ENCODE measurements at places on chromosomes 1 and 21.

GRCh38 chr1:239896980-239897379 is 194.7 kb upstream of the FMN2 start:
- no peak for DNase-seq

DNA sequence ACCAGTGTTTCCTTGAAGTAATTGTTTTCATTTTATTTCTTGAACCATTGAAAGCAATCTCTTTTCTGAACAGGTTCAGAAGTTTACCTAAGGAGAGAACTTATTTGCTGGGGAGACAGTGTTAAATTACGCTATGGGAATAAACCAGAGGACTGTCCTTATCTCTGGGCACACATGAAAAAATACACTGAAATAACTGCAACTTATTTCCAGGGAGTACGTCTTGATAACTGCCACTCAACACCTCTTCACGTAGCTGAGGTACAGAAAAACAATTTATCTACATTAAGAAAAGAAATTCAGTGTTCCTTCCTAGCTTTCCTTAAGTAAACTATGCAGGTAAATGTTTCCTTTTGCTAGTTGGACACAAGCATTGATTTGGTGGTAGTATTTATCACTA is 27.4 kb downstream of the AGL start:
- DNase-seq = no peak

DNA sequence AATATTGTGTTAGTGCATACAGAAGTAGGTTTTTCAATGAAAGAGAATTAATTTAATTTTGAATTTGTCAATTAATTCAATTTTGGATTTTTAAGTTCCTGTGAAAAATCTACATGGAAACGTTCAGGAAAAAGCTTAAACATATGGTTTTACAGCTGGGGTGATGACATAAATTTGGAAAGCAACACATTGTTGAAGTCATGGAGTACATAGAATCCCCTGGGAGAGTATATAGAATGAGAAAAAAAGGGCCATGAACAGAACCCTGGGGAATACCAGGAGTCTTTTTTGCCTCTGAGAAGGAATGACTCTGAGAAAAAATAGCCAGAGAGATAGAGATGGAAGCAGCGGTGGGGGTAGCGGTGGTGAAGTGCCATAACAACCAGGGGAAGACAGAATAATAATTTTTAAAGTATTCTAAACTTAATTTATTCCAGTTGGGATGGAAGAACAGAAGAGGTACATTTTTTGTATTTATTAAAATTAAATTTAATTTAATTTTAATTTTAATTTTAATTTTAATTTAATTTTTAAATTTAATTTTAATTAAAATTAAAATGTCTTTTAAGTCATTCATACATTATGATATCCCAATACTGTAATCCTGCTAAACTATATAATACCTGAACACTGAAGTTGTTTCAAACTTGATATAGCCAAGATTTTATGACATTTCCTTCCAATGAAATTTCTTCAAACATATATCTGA is 48.9 kb downstream of the NME7 start:
- no peak for DNase-seq

- DNase-seq = no peak
Measured at GRCh38 chr1:33641104-33641830, 168.8 kb downstream of the ZSCAN20 start.

- DNase-seq = no peak
Measured at GRCh38 chr1:175840787-175841186, 97.4 kb upstream of the TNR start.

DNA sequence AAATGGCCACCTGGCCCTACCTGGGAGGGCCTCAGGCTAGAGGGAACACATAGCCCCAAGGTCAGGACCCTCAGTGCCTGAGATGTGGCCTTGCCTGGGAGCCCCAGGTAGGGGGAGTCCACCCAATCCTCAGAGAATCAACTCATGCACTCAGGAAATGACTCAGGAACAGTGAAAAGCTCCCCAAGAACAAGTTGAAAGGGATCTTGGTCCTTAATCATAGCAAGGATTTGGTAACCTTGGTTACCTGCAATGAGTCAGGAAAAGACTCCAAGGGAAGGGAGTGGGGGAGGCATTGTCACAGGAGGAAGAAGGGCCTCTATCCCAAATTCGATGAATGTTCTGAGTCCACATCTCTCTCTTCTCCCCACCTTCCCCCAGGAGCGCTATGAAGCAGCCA is 17.0 kb downstream of the MAP7D1 start:
- no peak for DNase-seq

DNA sequence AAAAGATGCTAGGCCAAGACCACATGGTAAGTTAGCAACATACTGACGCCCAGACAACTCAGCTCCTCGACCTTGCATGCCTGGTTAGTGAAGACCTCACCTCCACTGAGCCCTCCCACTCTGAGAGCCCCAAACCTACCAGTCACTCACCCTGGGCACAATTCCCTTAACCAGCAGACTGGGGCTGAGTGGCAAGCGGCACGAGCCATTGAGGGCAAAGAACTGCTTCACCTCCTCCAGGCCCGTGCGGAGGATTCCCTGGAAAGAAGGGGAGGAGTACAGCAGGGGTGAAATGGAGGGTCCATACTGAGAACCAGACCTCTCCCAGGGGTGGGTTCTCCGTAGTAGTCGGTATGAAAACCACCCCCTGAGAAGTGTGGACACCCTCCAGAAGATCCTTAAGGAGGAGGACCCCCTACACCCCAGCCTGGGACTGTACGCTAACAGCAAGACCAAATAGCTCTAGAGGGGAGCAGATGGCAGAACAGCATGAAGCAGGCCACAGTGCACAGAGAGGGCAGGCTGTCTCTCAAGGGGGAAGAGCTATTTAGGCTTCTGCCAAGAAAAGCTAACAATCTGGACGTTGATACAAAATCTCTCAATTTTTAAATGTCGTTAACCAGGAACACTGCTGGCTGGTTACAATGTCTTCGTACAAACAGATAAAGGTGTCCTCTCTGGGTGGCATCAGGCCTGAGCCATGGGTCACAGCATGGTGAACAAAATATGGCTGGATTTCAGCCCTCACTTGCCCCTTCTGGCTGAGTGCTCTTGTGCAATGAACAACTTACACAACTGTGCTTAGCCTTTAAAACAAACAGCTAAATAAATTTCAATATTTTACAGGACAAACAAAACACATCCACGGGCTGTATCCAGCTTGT is 31.0 kb upstream of the PPP1R15B start:
- DNase-seq = no peak

- DNase-seq = no peak
Measured at GRCh38 chr21:39198800-39199199, 15.5 kb upstream of the PSMG1 start.

DNA sequence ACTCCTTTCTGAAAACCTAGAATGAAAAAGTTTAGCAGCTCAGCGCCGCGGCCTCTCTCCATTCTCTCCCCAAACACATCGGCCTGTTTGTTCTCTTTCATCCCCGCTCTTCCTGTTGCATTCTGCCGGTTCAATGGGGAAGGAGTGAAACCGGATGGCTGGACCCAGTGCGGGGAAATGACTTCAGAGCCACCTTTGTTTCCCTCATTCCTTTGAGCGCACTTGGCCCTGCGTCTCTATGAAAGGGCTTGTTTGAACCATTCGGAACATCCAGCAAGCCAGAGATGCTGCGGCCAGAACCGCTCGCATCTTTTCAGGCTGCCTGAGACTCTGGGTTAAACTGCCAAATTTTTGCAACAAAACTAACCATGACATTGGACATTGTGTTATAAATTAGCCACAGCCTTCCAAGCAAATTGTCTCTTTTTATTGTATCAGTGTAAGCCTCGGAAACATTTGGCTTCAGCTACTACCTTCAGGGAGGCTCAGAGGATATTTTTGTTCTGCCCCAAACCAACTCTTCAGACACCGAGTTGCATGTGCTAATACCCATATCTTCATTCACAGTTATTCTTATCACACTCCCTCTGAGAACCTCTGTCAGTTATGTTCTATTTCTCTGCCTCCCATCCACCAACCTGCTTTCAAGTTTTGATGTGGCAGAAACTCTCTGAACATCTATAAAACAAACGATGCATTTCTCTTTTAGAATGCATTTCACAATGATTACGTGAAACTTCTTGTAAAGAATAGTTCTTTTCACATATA is 5.1 kb upstream of the OLIG1 start:
- no peak for DNase-seq

- DNase-seq = no peak
Measured at GRCh38 chr1:176998183-176998795, 166.2 kb downstream of the ASTN1 start.

- DNase-seq = no peak
Measured at GRCh38 chr1:89311757-89312156, 39.1 kb upstream of the GBP5 start.

GRCh38 chr1:234114648-234115307 is 210.3 kb downstream of the SLC35F3 start:
- DNase-seq = no peak

GRCh38 chr21:32599526-32599925 is 12.7 kb downstream of the CFAP298 start:
- no peak for DNase-seq

- DNase-seq = no peak
Measured at GRCh38 chr21:42685036-42685435, 31.6 kb downstream of the PDE9A start.

GRCh38 chr1:203287109-203287893 is 18.0 kb upstream of the BTG2 start:
- DNase-seq = no peak

DNA sequence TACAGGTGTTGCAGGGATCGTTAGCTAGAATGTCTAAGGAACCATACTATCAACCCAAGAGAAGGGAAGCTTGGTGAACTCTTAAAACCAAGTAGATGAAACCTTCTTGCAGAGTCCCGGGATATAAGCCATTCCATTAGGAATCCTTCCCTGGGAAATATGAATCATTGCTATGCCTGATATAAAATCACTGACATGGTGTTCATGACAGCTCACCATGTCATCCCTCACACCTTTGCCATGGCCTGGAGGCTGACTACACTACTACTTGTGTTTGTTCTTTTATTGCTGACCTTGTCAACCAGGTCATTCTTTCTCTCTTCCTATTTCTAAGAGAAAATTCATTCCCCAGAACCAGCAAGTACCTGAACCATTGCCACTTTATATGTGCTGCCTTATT is 12.1 kb downstream of the ST6GALNAC3 start:
- DNase-seq = no peak

GRCh38 chr1:55824251-55824640 is 609.1 kb upstream of the USP24 start:
- no peak for DNase-seq

DNA sequence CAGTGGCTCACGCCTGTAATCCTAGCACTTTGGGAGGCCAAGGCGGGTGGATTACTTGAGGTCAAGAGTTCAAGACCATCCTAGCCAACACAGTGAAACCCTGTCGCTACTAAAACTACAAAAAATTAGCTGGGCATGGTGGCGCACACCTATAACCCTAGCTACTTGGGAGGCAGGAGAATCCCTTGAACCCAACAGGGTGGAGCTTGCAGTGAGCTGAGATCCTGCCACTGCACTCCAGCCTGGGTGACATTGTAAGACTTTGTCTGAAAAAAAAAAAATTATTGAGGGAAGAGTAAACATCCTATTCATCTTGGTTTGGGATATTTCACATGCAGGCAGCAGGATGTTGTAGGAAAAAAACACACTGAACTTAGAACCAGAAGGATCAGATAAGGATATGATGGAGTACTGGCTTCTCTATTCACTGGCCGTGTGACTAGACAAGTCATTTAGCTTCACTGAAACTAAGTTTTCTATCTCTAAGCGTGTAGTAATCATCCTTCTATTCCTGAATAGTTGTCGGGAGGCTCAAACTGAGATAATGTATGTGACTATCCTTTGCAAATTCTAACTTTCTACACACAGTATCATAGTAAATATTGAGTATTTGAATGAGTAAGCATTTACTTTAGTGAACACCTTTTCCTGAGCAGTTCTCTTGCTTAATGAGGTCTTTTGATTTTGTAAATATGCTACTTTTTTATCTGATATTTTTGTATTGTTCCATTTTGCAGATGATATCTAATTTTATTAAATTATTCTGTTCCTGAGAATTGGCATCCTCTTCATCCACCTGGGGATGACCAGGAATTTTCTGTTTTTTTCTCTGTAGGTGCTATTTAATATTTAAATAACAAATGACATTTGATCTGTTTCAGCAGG is 18.2 kb downstream of the CAP1 start:
- no peak for DNase-seq

GRCh38 chr1:248622570-248623001 is 12.3 kb downstream of the OR2T11 start:
- DNase-seq = no peak

GRCh38 chr1:226976978-226977642 is 37.0 kb downstream of the COQ8A start:
- DNase-seq = no peak

GRCh38 chr1:205583461-205584130 is 48.2 kb downstream of the ELK4 start:
- DNase-seq = no peak
